ENCODE measurements at places on chromosomes 5 and 9.

DNA sequence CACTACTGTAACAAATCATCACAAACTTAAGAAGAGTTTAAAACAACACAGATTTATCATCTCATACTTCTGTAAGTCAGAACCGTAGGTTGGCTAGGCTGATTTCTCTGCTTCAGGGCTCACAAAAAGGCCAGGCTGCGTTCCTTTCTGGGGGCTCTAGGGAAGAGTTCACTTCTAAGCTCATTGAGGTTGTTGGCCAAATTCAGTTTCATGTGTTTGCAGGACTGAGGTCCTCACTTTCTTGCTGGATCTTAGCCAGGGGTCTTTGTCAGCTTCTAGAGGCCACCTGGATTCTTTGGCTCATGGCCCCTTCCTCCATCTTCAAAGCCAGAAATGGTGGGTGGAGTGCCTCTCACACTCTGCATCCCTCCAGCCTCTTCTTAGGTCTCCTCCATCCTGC, 76.0 kb downstream of the ACTBL2 start:
- no peak for DNase-seq

DNA sequence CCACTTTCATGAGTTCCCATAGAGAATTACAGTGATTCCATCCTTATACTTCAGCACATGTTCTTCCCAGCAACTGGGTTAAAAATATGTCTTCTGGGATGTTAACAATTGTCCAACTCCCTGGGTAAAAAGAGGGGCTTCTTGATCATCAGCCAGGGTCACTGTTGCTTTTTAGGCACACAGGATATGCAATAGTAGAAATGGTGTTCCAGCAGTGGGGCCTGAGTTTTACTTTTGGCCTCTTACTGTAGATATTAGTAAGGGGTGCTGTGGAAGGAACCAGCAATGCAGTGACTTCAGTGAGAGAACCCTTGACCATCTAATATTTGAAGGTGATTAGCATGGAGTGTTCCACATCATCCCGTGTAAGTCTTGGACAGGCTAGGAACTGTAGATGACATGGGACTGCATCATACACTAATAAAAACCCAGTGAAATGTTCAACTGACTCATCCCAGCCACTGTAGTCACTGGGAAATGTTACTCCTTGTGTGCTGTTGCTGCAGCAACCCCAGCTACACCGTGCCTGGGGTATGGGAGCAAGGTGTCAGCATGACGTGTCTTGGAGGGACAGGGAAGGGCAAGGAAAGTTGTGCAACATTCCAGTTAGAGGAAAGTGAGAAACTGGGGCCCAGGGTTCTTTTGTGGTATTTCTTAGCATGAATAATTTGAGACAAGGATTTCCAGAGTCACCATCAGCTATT, 610.9 kb downstream of the RAB3C start:
- DNase-seq: no peak

- no peak for DNase-seq
Measured at GRCh38 chr5:68618501-68618900, 402.9 kb downstream of the PIK3R1 start.

DNA sequence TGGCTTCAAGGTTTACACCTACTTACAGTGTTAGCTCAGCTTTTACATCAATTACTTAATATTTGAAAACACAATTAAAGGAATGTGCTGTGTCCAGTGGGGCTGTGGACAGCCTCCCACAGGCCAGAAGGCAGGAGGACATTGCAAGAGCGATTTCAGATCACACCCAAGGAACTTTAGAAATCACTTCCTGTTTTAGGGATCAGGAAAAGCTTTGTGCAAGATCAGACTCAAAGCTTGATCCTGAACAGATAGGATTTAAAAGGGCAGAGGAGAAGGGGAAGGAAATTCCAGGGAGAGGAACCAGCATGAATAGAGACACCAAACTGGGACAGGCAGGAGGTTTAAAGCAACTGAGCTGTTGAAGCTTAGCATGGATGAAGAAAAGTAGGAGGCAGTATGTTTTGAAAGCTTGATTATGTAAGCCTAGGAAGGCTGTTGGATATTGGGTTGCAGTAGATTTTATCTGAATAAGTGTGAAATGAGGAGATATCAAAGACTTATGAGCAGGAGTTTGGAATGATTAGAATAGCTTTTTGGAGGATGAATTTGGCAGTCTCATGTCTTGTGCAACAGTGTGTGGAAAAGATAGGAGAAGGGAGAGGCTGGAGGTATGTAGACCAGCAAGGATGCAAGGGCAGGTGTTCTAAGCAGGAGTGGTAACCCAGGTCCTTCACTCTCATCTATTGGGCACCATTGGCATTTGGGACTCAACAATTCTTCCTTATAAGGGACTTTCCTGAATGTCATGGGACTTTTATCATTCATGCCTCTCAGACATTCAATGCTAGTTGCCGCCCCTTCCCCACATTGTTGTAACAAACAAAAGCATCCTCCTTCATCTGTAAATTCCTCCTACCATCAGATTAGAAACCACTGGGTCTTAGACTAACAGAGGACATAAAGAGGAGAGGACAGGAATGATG, 123.5 kb downstream of the TARS1 start:
- no peak for DNase-seq

DNA sequence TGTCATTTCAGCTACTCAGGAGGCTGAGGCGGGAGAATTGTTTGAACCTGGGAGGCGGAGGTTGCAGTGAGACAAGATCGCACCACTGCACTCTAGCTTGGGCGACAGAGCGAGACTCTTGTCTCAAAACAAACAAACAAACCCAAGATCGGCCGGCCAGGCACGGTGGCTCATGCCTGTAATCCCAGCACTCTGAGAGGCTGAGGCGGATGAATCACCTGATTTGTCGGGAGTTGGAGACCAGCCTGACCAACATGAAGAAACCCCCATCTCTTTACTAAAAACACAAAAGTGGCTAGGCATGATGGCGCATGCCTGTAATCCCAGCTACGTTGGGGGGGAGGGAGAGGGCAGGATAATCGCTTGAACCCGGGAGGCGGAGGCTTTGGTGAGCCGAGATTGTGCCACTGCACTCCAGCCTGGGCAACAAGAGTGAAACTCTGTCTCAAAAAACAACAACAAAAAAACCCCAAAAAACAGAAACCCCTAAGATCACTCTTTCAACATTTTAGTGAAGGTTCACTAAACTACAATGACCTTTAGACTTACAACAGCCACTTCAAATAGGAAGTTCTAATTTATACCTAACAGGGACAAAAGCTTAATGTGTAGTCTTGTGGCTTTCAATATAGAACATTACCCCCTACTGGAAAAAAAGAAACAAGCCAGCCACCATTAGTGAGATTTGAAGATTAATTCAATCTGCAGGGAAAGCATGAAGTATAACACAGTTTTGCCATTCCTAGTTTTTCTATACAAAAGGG, 7.0 kb downstream of the HSPA9 start:
- DNase-seq: no peak

DNA sequence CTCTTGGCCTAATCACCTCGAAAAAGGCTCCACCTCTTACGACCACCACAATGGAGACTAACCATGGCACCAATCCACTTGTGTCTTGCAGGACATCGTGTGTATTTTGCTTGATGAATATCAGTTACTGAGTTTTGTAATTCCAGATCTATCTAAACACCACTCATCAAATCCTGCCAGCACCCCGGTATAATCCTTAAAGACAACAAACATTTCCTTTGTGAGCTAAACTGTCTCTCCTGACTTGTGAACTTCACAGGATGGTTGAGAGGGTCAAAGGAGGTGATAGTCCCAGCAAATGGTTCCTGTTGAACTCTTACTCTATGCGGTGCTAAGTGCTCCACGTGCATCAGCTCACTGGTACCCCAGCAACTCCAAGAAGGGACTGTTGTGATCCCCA, 4.0 kb upstream of the TOR1B start:
- DNase-seq: no peak

DNA sequence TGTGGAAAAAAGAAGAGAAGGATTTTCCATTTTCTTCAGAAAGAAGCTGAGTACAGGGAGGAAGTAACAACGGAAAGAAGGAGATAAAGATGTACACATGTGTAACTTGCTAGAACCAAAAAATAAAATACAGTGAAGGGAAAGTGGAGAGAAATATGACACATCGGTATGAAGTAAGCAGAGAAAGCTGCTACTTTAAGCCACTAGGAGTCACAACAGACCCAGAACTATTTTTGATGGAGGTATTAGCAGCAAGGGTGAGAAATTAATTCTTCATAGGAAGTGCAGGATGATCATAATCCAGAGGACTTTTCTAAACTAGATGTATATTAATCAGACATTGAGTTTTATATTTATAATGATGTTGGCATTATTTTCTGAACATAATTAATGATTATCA, 88.5 kb downstream of the FAM174A start:
- DNase-seq: peak; percentile 53
